Heart right ventricle (tissue), 16 donors: ENCODE measurements at places on chromosomes 4 and X.
A peak's percentile ranks its signal among the peaks of the same experiment; 100 is the strongest.

- no peak for DNase-seq
Observed at GRCh38 chr4:144575181-144575580, 70.8 kb upstream of the HHIP start.

DNA sequence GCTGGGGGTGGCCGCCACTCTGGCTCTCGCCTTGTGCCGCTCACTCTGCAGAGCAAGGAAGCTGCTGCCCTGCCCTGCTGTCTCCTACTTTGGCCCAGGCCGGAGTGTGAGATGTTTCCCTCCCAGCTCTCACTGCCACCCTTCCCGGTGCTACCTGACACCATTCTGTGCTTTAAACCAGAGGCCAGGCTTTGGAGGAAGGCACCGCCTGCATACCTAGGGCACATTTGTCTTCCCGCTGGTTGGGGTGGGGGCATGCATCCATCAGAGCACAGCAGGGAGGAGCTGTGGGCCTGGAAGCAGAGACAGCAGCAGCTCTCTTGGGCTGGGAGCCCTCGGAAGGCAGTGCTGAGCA is 96.9 kb upstream of the PSAPL1 start:
- no peak for DNase-seq

DNA sequence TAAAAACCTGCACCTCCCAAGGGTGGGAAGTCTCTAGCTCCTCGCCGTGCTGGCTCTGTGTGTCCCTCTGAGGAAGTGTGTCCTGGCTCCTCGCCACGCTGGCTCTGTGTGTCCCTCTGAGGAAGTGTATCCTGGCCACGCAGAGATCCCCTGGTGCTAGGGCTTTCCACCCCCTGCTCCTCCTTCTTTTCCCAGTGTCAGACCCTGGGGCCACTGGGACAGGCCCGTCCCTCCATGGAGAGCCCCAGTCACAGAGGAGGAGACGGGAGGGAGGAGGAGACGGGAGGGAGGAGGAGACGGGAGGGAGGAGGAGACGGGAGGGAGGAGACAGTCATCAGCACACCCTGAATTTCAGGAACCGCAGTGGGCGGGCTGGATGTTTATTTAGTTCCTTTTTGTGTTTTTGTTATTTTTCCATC is 53.8 kb upstream of the HGFAC start:
- DNase-seq = peak; percentile 91

- DNase-seq = no peak
Observed at GRCh38 chr4:120524237-120524636, 398.3 kb downstream of the PRDM5 start.

- no peak for DNase-seq
Observed at GRCh38 chr4:106090826-106091225, 195.6 kb downstream of the NPNT start.

DNA sequence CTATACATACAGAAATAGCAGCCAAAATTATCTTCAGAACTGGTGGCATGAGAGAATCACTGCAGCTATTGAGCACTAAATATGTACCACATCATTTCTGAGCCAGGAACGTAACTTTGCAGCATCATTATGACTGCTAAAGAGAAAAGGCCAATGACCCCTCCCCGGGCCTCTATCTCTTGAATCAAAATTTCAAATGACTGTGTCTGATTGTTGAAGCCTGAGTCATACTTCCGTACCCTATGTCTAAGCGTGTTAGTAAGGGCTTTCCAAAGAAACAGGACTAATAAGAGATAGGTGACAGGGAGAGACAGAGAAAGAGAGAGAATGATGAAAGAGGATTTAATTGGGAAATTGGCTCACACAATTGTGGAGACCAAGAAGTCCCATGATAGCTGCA is 445.5 kb upstream of the SPANXN1 start:
- no peak for DNase-seq

DNA sequence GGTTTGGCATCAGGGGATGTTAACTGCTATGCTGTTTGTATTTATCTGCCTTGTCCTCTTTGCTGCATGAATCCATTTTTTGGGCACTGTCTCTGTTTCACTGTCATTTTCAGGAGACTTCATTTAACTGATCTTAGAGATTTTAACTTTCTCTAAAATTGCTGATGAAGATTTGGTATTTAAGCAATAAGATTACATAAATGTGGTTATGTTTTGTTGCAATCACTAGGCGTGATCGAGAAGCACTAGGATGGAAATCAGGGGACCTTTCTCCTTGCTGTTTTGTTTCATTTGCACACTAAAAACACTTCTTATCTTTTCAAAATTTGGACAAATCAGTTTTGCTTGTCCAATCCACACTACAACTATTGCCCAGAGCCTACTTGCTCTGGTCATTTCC is 15.4 kb downstream of the CXCL2 start:
- DNase-seq = no peak

GRCh38 chr4:7959078-7959477 is 19.4 kb upstream of the AFAP1 start:
- no peak for DNase-seq

DNA sequence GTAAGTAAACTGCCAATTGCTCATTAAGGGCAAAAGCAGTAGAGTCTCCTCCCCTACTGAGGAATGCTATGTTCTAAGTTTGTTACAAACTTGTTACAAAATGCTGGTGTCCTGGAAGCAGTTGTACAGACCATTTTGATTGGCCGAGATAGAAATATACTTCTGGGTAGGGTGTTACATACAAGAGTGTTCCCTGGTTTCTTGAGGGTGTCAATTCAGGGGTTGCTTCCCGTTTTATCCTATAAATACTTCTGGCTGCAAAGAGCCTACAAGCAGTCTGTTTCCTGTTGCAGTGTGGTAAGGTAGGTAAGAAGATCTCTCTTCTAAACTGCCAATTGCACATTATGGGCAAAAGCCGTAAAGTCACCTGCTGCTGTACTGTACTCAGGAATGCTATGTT is 5.7 kb downstream of the TRPC5OS start:
- no peak for DNase-seq

- DNase-seq = no peak
Observed at GRCh38 chr4:173273941-173274340, 60.2 kb downstream of the HMGB2 start.

DNA sequence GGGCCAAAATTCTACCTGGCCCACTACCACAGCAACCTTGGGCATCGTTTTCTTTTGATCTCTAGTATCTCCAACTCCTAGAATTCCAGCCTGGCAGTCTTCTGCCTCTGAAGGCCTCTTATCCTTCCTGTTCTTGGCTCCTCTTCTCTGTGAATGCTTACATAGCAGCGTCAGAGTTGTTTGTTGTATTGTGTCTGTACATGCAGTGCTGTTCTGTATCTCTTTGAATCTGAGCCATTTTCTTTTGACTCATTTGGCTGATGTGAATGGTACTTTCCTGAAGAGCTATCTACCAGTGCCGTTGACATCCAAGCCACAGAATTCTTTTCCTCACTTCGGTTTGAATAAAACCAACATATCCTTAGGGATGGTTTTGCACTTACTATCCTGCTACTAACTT is 79.2 kb downstream of the TMEM164 start:
- DNase-seq = no peak

DNA sequence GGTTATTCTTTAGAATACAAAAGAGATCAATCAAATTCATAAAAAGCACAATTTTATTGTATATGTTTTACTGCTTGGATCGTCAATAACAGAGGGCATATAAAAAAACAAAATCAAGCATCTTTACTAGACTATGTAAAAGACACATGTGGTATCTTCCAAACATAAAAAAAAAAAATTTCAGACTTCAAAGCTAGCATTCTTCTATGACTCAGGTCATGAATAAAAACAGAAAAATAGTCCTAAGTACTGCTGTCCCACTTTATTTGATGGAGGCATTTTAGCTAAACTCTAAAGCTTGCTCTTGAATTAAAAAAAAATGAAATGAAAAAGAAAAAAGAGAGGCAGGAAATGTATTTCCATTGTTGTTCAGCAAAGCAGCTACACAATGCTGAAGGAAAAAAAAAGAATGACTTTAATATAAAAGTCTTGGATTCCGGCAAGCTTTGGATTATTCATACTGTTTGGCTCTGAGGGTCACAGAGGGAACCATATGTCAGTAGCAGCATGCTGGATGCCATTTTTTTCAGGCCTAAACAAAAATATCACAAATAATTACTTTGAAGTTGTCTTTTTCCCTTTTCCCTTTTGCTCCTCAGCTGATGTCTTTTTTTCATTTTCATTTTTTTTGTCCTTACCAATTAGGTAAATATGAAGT is 249.1 kb upstream of the DIAPH2 start:
- no peak for DNase-seq

DNA sequence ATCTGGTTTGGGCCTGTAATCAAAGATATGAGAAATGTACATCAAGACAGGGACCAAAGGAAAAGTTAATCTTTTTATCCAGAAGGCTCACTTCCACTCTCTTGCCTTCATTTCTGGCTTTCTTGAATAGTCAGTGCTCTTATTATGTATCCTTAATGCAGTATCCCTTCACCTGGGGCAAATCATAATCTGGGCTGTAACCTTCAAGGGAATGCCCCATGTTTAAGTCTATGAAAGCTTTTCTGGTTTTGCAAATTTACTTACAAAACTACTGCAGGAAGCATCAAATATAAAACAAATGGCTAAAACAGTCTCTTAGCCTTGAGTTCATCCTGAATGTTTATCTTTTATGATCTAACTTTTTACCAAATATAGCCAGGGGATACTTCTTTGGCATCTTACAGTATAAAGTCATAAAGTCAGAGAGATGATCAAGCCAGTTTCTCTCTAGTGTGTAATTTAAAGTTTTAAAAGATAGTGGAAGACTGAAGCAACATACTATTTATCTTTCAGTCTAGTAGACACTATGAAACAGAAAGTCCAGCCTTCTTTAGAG is 1214.8 kb downstream of the STIM2 start:
- DNase-seq = no peak

- DNase-seq = no peak
Observed at GRCh38 chr4:151540728-151541388, 131.9 kb downstream of the FHIP1A start.

- no peak for DNase-seq
Observed at GRCh38 chr4:161585011-161585410, 578.8 kb downstream of the FSTL5 start.

DNA sequence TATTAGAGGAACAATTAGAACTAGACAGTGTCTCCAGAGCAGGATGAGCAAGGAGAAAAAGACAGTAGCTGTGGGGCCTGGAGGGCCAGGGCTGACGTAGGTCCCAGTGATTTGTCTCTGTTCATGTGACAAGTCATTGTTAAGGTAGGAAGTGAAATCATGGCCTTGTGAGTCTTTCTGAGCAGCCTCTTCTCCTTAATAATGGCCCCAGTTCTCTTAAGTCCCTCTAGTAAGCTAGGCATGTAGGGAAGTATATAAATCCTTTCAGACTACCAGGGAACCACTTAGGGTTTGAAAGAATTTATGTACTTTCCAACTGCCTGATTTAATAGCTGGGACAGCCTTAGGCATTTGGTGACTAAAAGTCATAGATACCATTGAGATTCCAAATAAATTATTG is 133.0 kb downstream of the KLHL8 start:
- no peak for DNase-seq

DNA sequence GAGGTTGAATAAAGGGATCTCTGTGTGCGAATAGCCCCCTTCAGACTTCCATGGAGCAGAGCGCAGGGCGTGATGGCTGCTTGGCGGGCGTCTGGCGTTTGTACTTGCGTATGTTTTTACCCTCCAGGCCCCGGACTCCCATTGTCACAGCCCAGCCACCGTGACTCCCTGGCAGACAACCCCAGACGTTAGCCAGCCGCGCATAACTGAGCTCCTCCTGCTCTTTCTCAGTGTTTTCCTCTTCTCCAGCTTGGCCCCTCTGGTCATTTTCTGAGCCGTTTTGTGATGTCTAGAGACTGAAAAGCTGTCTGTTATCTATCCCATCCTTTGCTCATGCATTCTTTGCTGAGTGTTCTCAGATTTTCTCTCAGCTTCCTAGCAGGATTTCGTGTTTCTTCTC is 54.3 kb downstream of the IGFBP7 start:
- no peak for DNase-seq

DNA sequence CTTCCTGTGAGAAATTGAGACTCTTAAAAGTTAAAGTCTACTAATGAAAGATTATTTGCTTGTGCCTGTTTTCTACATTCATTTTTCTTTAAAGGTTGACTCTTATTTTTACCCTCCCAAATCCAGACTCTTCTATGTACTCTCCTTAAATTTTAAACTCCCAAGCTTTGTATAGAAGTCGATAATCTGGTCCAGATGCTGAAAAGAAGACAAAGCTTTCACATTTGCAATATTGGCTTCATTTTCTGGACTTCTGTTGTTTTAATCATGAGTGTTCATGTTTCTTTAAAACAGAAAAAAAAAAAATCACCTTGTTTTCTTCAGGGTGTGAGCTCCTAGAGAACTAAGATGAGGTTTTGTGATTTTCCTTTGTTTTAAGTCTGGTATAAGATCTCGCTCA is 53.2 kb upstream of the TBC1D14 start:
- no peak for DNase-seq
